ENCODE measurements at places on chromosomes 16 and 17.

DNA sequence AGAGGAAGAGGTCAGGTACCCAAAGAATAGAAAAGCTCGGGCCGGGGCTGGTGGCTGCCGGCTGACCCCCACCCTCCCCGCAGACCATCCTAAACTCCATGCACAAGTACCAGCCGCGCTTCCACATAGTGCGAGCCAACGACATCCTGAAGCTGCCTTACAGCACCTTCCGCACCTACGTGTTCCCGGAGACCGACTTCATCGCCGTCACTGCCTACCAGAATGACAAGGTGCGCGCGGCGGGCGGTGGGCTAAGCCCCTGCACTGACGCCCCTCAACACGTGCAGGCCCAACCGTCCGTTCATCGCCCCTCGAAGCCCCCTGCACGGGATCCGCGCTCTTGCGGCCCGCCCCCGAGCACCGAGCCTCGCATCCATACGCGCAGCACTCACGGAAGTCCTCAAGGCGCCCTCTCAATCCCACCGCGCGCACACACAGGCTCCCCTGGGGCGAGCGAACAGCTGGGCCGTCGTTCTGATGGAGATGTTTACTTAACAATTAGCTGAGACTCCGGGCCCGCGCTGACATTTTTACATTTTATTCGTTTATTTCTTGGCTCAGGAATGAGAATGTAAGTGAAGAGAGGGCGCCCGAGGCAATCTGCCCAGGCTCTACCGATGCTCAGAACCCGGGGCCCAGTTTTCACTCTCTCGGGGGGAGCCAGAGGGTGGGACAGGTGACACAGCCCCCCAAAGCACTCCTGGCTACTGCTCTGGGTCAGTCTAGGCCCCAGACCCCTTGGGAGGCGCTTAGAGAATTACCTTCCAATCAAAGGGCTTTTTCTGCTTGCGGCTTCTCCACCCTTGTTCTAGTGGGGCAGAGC, 3.5 kb downstream of the TBX2 start:
- peak; percentile 59 for DNase-seq

GRCh38 chr17:69018022-69018615, 42.6 kb downstream of the ABCA9 start:
- no peak for DNase-seq

- no peak for DNase-seq
Measured at GRCh38 chr17:77316191-77316641, 175.4 kb downstream of the SEC14L1 start.

- DNase-seq, result no peak
Measured at GRCh38 chr16:66346221-66346620, 20.3 kb upstream of the CDH5 start.

GRCh38 chr16:64687123-64687522, 434.7 kb downstream of the CDH11 start:
- DNase-seq, result no peak

GRCh38 chr17:73401911-73402310, 90.1 kb upstream of the CDC42EP4 start:
- DNase-seq, result peak; percentile 90

DNA sequence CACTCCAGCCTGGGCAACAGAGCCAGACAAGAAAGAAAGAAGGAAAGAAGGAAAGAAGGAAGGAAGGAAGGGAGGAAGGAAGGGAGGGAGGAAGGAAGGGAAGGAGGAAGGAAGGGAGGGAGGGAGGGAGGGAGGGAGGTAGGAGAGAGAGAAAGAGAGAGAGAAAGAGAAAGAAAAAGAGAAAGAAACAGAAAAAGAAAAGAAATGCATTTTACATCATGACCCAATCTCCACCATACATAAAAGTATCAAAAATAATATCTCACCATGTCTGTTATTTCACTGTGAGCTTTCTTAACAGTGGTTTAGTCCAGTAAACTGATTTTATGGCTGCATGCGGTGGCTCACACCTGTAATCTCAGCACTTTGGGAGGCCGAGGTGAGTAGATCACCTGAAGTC, 70.0 kb downstream of the CYTH1 start:
- DNase-seq, result no peak

- peak; percentile 2 for DNase-seq
Measured at GRCh38 chr17:30922235-30923030, 688 bp downstream of the ADAP2 start.

DNA sequence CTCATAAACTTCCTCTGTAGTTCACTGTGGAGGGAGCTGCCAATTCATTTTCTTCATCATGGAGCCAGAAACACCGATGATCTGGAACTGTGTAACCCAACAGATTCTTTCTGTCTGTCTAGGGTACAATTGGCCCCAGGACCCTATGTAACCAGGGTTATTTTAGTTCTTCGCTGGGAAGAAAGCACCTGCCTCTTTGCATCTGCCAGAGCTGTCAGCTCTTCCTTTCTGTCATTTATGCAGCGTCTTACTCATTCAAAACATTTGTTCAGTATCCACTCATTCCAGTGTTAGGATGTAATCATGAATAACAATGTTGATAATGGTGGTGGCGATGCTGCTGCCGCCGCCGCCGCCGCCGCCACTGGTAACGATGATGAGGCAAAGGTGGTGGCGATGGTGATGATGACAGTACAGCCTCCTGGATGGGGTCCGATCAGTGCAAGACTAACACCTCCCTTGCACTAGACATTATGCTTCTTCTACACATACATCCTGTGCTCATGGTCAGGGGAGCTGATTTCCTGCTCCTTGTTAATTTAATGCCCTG, 46.1 kb downstream of the IRX5 start:
- no peak for DNase-seq
